ENCODE measurements at places on chromosomes 1 and 21.

- no peak for DNase-seq
Observed at GRCh38 chr1:173479649-173480048, 2.5 kb downstream of the PRDX6 start.

DNA sequence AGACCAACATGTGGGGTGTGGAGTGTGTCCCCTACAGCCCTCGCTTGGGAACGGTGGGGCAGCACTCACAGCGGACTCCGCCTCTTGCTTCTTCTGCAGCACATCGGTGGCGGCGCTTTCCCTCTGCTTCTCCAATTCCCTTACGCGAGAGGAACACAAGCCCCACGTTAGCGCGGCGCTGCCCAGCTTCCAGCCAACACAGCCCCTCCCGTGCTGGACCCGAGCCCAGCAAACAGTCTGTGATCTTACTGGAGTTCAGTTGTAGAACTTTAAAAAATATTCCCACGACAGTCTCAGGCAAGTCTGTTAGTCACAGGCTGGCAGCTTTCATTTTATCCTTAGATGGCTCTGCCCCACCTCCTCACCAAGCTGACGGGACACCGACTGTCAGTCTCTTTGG lies 13.6 kb downstream of the THAP3 start:
- no peak for DNase-seq

GRCh38 chr1:222413991-222414549 lies 133.8 kb downstream of the HHIPL2 start:
- DNase-seq: no peak

GRCh38 chr21:45998871-45999580 lies 17.5 kb downstream of the COL6A1 start:
- no peak for DNase-seq

DNA sequence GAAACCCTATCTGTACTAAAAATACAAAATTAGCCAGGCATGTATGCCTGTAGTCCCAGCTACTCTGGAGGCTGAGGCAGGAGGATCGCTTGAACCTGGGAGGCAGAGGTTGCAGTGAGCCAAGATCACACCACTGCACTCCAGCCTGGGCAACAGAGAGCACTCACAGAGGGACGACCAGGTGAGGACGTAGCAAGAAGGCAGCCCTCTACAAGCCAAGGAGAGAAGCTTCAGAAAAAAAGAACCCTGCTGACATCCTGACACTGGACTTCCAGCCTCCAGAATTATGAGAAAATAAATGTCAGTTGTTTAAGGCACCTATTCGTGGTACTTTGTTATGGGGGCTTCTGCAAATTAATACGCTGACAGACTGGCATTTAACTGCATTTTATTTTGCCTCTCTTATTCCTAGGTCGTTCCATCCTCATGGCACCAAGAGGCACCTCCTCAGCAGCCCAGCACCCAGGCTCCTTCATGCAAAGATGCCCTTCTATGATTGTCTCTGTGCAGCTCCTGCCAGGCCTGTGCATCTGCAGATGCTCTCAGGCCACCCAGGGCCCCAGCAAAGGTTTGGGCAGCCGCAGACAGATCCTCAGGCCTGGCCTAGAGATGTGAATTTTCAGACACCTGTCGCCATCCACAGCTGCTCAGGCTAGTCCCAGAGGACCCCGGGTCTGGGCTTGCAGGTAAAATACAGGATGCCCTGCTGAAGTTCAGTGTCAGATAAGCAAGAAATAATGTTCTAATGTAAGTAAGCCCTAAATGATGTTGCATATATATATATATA lies 86.0 kb upstream of the COX20 start:
- DNase-seq: no peak

- DNase-seq: peak; percentile 44
Observed at GRCh38 chr1:221961532-221962292, 219.8 kb upstream of the DUSP10 start.

DNA sequence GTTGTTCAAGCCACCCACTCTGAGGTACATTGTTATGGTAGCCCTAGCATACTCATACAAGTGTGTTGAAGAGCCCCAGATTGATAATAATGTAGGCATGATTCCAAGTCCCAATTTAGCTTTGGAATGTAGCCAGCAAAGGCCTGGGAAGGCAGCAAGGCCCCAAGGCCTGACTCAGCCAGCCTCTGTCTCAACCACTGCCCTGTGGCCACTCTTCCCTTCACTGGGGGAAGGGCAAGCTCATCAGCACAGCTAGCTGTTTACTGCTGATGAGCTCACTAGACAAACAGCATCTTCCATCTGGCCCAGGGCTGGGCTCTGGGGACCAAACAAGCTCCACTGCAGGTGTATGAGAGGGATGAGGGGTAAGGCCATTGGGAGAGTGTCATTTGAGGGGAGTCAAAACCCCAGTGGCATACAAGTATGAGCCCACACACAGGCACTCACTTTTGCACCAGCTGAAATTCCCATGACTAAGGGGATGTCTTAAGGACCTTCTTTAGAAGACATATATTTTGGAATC lies 2.2 kb upstream of the IRF6 start:
- no peak for DNase-seq

DNA sequence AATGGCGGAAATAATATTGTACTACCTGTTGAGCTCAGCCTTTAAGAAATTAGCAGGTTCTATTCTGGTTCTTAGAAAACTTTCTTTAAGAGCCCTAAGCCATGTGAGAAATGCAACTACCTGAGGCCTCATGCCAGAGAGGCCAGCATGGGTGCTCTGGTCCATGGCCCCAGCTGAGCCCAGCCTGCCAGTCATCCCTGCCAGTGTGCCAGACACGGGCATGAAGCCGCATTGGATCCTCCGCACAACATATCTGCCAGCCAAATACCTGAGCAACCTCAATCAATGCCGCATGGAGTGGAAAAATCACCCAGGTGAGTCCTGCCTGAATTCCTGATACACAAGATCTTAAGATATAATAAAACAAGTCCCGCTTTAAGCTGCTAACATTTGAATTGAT lies 91.8 kb downstream of the C21orf91 start:
- DNase-seq: no peak

- DNase-seq: no peak
Observed at GRCh38 chr21:34971656-34972055, 77.4 kb downstream of the RUNX1 start.

DNA sequence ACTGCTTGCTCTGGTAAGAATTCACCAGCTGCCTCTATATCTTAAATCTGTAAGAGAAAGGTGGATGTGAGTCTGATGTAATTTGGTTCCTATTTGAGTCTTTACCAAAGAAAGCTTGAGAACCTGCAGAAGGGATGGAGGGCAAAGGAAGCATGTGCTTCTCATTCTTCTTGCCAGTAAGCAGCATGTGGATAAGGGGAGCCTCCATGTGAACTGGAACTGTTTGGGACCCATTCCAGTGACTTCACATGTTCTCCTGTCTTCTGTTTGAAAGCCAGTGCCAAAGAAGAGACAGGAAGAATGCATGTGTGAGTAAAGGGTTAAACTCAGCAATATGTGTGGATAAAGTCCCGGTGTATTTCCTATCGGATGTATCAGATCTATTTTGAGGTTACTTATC lies 119.6 kb upstream of the ADGRL2 start:
- no peak for DNase-seq

DNA sequence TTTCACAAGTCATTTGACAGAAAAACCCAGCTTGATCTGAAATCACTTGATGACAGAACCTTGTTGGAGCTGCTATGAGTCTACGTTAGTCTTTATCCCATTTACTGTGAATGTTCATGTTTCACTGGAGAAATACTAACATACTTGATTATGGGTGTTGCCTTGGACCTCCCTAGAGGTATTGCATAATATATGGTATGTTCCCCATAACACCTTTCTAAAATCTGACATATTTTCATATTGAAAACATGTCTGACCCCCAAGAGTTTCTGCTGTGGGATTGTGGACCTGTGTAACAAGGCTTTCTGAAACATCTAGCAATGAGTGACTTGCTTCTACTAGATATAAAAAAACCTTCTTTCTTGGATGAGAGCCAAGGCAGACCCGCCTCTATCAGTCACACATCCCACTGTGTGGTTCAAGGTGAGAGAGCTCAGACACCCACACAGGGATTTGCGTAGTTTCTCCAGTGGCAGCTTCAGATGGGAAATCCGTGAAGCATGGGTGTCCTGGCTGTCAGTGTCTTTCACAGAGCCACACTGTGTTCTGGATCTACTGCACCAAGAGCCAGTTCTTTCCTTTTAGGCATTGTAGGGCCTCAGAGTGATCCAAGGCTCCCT lies 4.6 kb downstream of the NENF start:
- no peak for DNase-seq

DNA sequence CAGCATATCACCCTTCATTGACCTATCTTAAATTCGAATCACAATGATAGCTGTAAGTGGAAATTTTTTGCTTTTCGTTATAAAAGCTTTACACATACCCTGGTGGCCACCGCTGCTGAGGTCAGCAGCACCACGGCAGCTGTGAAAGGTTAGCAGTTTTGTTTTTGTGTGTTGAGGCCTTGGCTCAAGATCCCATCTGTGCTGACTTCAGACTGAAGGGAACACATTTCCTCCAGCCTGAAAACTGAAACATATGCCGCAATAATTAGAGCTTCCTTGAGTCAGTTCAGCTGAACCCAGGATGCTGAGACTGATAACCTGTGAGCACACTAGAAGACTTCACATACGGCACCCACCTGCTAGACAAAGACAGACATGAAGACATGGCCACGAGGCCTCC lies 103.0 kb downstream of the SMYD3 start:
- no peak for DNase-seq

DNA sequence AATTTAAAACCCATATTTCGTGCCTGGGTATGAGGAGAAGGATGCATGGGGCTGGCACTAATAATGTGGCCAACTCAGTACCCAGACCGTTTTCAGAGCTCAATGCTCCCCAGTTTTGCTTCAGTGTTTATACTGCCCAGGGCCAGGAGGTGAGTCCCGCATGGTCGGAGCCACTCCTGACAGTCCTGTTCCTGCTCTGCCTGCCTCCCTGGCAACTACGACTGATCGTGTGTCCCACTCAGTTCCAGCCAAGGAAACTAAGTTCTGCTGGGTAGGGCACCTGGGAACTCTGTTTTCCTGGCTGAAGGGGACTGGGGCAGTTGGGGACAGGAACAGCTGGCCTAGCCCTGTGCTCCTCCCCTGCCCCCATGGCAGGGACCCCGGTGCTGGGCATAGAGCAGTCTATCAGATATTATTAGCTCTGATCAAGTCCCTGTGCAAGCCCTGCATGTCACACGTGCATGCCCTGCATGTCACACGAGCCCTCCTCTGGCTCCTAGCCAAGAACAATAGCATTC lies 19.2 kb downstream of the S100A7 start:
- DNase-seq: no peak

DNA sequence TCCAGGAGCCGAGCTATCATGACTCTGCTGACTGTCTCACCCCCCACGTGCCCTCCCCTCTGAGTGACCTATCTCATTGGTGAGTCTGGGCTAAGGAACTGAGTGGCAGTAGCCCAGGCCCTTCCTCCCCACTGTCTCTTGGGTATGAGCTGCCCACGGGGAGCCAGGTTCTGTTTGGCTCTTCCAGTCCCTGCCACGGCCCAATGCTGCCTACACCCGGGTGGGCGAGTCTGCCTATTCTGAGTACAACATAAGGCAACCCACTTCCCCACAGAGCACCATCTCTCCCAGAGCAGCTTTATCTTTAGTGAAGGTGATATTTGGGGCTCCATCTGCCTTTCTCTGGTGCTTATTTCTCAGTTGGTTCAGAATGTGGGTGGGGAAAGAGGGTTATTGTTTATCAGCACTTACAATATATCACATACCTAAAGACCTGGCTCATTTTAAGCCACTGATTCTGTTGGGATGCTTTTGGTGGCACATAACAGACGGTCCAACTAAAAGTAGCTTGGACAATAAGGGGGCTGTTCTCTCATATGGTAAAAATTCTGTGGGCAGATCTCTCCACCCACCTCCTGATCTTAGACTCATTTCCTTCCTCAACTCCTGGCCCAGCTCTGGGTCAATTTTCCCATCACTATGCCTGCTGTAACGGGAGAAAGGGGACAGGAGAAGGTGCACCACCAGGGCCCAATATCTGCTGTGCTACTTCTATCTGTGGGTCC lies 27.7 kb upstream of the VWA5B1 start:
- no peak for DNase-seq

DNA sequence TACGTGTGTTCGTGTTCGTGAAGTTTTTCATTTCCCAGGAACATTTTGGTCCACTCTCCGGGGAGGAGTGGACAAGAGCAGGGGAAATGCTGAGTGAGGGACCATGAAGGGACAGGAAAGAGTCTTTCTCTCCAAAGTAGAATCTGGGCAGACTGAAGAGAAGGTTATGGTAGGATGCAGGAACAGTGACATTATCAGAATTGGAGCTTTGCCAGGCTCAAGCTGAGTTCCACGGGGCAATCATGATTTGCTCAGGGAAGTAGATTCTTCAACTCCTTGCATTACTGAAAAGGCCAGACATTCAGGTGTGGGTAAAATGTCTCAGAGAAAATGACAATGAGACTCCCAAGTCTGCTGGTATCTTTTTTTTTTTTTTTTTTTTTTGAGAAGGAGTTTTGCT lies 16.6 kb downstream of the ATP1A4 start:
- DNase-seq: no peak

DNA sequence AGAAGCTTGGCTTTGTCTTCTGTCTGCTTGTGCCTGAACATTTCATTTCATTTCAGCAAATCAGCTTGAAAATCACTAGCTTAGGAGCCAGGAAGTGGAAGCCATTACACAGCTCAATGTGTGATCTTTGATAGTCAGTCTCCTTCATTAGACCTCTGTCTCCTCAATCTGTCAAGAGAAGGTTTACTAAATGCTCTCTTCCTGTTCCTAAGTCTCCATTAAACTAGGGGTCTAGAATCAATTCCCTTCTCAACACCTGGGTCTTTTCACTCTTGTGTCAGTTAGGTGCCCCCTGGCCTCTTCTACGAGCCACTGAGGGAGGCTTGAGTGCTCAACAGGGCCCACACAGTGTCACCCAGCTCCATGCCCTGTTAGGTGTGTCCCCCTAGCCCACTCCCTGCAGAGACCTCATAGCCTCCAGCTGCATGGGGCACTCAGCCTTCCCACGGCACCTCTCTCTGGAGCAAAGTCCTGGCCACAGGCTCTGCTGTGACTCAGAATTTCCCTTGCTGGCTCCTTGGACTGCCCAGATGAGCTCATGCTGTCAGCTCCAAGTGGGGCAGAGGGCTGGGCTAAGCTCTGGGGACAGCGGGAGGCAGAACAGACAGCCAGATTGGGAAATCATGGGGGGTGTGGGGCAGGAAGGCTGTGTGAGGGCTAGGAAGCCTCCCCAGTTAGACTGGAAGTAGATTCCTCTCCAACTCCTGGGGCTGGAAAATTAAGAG lies 115.7 kb upstream of the IPO9 start:
- DNase-seq: no peak

- no peak for DNase-seq
Observed at GRCh38 chr1:218226005-218226404, 59.1 kb upstream of the RRP15 start.

DNA sequence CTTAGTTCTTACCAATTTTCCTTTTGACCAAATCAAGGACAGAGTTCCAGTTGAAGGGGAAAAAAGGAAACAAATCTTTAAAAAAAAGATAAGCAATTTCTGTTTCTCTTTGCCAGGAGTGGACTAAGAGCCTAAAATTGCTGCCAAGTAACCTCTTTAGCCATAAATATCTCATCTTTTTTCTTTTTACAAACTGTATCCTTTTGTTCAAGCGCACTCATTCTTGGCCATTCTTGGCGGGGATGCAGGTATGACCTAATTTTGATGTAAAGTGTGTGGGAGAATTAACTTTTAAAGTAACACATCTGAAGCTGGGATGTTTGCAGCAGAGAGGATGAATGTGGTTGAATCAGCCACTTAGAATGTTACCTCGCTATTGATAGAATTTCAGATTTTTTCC lies 13.4 kb upstream of the KIF1B start:
- no peak for DNase-seq

GRCh38 chr1:25873120-25873519 lies 2.4 kb downstream of the PAQR7 start:
- no peak for DNase-seq

GRCh38 chr1:53410100-53410541 lies 49.1 kb upstream of the DMRTB1 start:
- DNase-seq: no peak

Measured in stimulated activated CD8-positive, alpha-beta memory T cell treated with anti-CD3 and anti-CD28 coated beads, Interleukin-4, amount 100 ng/mL, for 4 hours (primary cell).